Memory B cell (primary cell): ENCODE measurements at places on chromosomes 6 and 20.

- DNase-seq = peak; percentile 27
These were observed at the start of gene B3GAT2 for GRCh38 chr6:70956451-70957283. TSS of gene B3GAT2 (minus strand) at chr6:70957060. CDS start at chr6:70956429, 631 bp downstream.

DNA sequence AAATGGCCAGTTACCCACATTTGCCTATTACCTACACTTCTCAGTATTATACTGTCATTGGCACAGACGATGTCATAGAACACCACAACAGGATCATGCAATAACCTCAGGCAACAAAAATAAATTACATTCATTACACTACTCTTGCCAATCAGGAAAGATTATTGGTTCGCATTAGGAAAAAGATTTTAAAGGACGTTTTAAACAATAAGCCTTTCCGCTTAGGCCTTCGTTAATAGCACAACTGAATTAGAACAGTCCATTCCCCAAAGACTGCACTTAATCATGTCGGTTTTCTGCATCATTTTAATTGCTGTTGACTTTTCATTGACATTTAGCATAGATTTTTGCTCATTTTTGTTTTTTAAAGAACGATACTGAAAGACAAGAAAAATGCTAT is 912 bp upstream of the SENP6 start:
- no peak for DNase-seq

DNA sequence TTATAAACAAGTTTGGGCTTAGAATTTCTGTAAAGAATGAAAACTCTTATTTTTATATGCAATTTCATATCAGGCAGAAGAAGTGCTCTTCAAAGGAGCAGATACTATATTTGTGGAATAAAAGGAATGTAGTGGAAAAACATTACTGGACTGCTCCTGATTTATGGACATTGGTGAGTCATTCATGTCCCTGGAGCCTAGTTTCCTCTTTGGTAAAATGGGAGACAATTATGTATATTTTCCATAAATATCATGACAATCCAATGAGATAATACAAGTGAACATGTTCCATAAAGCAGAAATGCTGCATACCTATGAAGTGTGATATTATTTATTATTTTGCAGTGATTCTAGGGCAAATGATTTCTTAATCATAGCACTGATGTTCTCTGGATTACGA is 445.8 kb upstream of the CITED2 start:
- no peak for DNase-seq

GRCh38 chr6:101163611-101164010 is 229.9 kb upstream of the GRIK2 start:
- no peak for DNase-seq

- no peak for DNase-seq
These were observed 287.0 kb upstream of the STXBP5 start for GRCh38 chr6:146917182-146917581.

DNA sequence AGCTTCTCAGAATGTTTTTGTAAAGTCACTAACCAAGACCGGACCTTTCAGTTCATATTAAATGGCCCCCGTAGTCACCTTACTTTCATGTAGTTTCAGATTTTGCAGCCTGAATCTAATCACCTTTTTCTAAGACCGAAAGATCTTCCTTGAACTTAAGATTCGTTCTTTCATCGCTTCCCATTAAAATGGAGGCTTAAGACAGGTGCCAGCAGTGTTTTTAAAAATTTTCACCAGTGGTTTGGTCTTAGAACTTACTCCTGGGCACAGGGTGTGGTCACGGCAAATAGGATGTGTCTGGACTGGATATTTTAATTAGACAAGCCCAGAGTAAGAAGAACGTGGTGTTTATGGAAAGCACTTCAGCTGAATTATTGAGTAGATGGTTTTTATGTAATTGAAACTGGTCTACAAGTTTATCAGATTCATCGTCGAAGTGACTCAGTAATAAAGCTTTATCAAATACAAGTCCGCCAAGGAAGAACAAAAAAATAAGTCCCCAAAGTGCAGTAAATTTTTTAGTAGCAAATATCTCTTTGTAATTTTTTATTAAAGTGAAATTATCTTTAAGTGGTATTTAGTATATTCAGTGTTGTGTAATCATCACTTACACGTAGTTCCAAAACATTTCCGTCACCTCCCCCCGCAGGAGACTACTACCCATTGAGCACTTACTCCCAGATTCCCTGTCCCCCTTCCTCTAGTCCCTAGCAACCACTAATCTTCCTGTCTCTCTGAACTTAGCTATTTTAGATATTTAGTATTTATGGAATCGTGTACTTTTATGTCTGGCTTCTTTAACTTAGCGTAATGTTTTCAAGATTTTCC is 868 bp downstream of the SRSF3 start:
- DNase-seq = no peak
